ENCODE measurements at places on chromosomes 4 and X. TPM values are rescaled to one million over a fixed set of nuclear protein-coding genes. Genes with fewer than 3 reads are reported as not detected.

The NPNT gene
- 0.59 TPM for total RNA-seq

The CT45A5 gene
- not detected for total RNA-seq

The CC2D2A gene
- 4.2 TPM for total RNA-seq

The ARHGEF38 gene
- not detected for total RNA-seq

The H2BW2 gene
- not detected for total RNA-seq
